ENCODE measurements at places on chromosomes 5 and 9.

- no peak for DNase-seq
These were observed 62.7 kb downstream of the ABLIM3 start for GRCh38 chr5:149203921-149204441.

DNA sequence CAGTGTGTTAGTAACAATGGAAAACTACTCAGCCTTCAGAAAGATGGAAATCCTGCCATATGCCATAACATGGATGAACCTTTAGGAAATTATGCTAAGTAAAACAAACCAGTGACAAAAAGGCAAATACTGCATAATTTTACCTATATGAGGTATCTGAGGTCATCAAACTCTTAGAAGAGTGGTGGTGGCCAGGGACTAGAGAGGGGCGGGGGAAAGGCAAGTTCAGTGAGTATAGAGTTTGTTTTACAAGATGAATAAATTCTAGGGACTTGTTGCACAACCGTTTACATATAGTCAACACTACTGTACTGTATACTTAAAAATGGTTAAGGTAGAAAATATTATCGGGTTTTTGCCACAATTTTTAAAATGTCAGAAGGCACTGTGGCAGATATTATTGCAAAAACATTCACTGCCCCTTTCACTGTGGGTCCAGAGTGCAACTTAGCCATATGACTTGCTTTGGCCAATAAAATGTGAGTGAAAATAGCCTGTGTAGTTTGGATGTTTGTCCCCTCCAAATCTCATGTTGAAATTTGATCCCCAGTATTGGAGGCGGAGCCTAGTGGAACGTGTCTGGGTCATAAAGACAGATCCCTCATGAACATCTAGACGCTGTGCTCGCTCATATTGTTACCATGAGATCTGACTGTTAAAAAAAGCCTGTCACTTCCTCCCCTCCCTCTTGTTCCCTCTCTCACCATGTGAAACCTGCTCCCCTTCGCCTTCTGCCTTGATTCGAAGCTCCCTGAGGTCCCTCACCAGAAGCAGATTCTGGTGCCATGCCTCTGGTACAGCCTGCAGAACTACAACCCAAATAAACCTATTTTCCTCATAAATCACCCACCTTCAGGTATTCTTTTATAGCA is 9.5 kb downstream of the ZNF367 start:
- no peak for DNase-seq

DNA sequence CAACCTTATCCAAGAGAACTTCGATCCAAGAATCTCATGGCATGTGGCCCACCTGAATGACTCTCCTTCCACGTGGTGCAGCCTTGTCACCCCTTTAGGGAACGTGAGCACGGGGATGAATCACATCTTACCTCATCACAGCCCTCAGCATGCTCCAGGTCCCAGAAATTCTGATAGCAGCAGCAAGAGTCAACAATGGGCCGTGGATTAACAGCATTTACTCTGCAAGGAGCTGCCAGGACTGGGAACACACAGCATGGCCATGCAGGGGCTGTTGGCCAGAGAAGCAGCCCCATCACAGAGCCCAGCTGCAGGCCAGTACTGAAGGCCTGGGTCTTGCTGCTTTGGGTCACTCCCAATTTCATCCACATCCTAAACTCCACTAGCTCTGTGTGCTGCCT is 150.4 kb downstream of the C5orf15 start:
- DNase-seq, result no peak

DNA sequence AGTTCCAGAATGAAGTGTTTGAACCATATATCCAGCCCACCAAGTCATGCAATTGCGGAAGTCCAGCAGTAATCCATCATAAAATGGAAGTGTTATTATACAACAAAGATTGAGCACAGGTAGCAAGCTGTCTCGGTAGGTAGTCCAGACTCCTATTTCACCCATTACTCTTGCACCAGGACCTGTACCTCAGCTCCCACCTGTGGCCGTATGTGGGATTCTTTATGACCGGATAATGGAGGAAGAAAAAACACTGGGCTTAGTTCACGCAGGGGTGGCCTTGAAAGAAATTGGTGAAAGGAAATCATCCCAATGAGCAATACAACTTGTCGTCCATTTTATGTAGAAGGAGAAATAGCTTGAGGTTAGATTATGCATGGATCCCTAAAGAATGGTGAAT is 216.3 kb downstream of the ESM1 start:
- no peak for DNase-seq

DNA sequence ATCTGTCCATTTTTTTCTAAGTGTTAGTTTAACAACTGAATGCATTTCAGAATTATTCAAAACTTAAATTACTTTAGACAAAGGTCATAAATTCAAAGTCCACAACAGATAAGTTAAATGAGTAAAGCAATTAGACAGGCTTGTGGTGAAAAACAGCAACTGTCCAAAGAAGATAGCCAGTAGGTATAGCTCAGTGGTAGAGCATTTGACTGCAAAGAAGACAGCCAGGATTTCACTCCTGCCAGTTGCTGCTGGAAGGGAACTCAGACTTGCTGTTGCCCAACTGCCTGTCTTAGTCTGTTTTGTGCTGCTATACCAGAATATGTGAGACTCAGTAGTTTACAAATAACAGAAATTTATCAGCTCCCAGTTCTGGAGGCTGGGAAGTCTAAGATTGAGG is 10.0 kb downstream of the FANCC start:
- no peak for DNase-seq

Data from stimulated activated effector memory CD8-positive, alpha-beta T cell treated with anti-CD3 and anti-CD28 coated beads, Interleukin-12 subunit alpha, Interleukin-12 subunit beta, amount 100 ng/mL, for 72 hours (primary cell).